ENCODE measurements at places on chromosomes 7 and 10.

GRCh38 chr7:922334-923107 lies 32.0 kb downstream of the ADAP1 start:
- no peak for DNase-seq

DNA sequence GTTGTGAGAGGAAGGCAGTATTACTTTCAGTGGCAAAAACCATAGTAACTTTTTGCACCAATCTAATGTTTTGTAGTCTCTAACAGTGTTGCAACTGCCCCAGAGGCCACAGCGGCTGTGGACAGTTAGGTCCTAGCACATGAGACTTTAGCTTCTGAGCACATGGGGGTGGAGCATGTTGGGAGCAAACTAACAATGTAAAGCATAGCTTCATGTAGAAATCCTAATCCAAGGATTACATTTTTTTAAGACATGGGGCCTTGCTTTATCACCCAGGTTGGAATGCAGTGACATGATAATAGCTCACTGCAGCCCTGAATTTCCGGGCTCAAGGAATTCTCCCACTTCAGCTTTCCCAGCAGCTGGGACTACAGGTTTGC lies 49.0 kb downstream of the LAMB1 start:
- no peak for DNase-seq

DNA sequence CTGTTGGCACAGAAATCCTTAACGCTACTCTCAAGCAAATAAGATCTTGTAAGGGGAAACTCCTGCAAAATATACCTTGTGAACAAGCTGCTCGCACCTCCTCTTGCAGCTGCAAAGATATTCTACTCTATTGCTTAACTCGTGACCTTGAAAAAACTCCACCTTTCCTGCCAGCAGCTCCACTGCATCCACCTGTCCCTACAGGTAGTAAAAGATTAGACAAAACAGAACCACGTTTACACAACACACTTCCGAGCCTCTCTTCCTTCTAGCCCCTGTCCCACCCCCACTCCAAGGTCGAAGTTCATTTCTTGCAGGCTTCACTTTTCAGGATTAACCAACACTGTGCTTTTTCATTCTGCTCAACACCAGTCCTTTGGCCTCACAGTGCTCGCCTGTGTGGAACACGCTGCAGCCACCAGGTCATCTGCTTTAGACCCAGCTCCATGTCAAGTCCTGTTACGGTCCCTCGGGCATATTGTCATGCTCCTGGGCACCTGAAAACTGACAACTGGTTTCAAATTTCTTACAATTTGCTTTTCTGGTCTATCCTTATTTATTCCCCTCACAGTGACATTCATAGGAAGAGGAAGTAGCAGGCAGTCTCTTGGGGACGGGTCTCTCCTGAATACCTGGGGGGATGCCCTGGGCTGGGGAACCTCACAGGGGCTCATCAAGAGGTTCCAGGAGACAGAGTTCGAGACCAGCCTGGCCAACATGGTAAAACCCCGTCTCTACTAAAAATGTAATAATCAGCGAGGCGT lies 165.8 kb upstream of the KLF14 start:
- DNase-seq: no peak

- no peak for DNase-seq
These were observed 6.9 kb upstream of the ZNF138 start for GRCh38 chr7:64787295-64787694.
